Pancreas (tissue), 10 donors: ENCODE measurements at places on chromosomes 11 and 22. TPM values are rescaled to one million over a fixed set of nuclear protein-coding genes. Genes with fewer than 3 reads are reported as not detected.

DNA sequence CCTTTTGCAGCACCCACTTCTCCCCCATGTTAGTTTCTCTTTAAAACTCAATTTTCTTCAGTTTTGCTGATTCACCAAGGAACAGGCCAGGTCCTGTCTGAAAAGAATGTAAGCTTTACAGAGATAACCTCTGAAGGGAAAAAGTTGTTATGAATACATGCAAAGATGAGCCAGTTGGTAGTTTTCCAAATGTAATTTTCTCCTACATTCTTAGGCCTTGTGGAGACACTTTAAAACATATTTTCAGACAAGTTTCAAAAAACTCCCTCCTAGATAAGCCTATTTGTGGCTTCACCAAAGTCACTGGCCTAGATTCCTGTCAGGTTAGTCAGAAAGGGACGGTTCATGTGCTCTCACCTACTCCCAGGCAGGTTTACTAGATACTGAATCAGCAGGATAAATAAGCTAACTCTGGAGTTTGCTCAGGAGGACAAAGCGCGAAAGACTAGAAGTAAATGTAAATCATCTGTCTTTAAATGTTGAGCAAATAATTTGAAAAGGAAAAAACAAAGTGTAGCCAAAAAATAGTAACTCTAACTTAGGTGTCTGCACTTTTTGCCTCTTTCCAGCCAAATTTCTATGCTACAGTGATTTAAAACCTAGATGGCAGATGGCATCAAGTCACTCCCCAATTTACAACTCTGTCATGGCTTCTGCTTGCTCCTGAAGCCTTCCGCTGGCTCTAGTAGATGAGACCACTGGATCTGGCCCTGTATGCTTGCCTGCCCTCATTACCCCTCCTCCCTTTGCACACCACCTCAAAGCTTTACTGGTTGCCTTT lies 4.9 kb upstream of the ATP6V1E1 start:
- DNase-seq: no peak

- DNase-seq: peak; percentile 67
Measured at GRCh38 chr11:67354075-67355022, 1.0 kb upstream of the POLD4 start.

GRCh38 chr11:110870816-110871522 lies 158.7 kb upstream of the ARHGAP20 start:
- DNase-seq: no peak

DNA sequence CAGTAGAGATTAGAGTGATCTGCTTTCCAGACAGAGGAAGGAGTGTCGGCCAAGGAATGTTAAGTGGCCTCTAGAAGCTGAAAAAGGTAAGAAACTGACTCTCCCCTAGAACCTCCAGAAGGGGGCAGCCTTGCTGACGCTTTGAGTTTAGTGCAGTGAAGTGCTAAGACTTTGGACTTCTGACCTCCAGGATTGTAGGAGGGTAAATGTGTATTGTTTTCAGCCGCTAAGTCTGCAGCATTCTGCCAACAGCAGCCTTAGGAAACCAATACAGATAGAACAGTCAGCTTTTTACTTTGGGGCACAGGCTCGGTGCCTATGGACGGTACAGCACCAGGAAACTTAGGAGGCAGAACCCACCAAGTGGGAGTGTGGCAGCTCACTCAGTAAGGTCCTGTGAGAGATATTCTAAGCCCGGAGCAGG lies 3.6 kb upstream of the TBC1D22A start:
- DNase-seq: peak; percentile 65

The OR5L1 gene
- total RNA-seq: not detected

DNA sequence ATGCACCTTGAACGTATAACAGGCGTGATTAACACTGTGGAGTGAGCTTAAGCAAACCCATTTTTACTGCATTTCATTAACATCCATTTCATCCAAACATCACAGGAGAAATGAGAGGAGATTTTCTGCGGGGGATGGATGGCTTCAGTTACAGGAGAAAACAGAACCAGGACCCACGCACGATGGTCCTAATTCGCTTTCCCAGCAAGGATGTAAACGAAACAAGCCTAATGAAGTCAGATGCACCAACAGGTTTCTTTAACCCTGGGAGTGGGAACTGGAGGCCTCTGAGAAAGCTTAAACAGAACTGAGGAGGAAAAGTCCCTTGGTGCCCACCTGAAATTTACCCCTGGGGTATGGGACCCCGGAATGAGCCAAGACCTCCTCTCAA lies 2.7 kb downstream of the CADM1 start:
- DNase-seq: no peak

DNA sequence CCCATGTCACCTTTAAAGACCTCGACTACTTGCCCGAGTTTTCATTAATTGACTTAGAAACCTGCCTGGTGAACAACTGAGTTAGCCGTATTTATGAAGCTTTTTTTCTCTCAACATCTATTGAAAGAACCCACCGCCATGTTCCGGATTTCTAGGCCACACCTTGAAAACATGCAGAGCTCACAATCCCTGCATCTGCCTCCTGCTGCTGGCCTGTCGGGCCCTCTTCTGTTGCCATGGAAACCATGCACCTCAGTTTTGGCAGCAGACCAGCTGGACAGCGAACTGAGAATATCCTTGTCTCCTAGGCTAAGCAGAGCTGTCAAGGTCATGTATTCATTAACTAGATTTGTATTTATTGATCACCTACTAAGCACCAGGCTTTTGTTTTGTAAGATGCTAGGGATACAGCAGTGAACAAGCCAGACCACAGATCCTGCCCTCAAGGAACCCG lies 4.3 kb upstream of the PATZ1 start:
- DNase-seq: peak; percentile 90

- DNase-seq: no peak
Measured at GRCh38 chr11:134339756-134340155, 8.0 kb downstream of the GLB1L2 start.

DNA sequence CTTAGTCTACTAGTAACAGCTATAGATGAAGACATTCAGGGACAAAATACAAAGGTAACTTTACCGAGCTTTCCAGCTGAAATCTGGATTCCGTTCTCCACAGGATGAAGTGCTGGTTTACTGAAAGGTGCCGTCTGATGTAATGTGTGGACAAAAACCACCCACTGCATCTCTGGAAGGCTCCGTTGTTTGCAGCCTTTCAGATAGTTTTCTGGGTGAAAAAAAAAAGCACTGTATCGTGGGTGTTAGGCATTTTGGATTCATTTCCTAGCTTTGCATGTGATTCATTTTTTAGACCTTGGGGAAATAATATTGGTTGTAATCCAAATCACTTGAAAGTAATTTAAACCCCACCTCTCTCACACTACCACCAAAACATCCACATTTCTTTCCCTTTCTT lies 10.4 kb downstream of the JAM3 start:
- DNase-seq: no peak

GRCh38 chr11:130580372-130580771 lies 131.9 kb downstream of the ADAMTS15 start:
- DNase-seq: no peak

DNA sequence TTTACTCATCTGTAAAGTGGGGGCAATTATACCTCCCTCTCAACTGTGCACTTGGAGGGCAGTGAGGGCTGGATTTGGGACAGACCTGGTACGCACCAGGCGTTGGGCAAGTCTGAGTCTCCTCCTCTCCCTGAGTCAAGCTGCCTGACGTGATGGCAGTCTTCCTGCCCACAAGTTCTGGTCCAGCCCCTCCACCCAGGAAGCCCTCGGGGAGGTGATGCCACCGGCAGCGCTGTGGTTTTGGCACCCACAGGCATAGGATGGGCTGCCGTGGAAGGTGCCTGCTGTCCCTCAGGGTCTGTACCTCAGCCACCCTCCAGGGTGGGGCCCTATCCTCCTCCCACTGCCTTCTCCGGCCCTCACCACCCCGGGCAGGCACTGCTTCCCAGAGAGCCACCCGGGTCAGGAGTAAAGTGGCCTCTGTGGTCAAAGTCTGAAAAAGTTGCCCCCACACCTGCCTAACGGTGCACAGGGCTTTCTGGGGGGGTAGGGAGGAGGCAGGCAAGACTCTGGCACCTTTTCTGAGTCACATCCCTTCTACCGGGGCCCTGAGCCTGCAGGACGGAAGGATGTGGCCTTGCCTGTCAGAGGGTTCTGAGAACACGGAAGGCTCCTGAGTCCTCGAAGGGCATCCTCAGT lies 6.5 kb upstream of the APOBEC3H start:
- no peak for DNase-seq

The DNAJB7 gene
- not detected for total RNA-seq
